Activated gamma-delta T cell treated with anti-CD3 and anti-CD28 coated beads, Interleukin-2, amount 50 U/mL, for 16 hours (primary cell): ENCODE measurements at places on chromosomes 2 and 18.

- no peak for DNase-seq
These were observed 217.6 kb downstream of the BABAM2 start for GRCh38 chr2:28108143-28108542.

- DNase-seq: no peak
These were observed 45.3 kb upstream of the SERPINE2 start for GRCh38 chr2:224084266-224084892.

GRCh38 chr2:44687686-44688455 is 253.6 kb upstream of the SIX3 start:
- DNase-seq: no peak

DNA sequence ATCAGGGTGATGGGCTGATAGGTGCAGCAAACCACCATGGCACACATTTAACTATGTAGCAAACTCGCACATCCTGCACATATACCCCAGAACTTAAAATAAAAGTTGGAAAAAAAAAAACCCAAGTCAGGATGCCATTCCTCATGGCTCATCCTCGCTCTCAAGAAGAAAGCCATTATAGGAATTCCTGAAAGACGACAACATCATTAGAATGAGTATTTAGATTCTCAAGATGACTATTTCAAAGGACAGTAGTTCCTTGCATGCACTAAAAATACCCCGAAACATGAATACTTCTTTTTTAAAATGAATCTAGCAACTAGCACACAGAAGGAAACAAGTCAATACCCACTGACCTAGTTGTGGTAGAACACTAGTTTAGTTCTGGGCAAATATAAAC is 285.8 kb upstream of the REV1 start:
- no peak for DNase-seq

DNA sequence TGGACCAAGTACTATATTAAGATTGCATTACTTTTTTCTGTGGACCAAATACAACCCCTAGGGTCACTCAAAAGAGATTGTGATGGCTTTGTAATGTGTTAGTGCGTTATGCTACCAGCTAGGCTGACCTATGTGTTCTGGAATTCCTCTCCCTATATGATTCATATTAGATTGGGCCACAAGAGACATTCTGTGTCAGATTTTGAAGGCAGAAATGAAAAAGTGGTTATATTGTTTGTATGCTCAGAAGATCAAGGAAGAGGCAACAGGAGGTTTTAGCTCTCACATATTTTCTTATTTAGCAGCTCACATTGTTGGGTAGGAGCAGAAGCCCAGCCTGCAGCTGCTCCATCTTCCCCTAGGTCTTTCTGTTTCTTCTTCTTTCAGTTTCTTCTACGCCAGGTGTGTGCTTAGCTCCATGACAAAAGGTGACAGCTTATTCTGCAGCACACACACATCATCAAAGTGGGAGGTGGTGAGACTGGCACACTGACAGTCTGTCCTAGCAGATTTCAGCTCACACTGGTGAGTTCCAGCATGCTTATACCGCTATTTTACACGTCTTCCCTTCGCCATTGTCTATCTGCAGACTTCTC is 156.8 kb upstream of the UBE2E3 start:
- no peak for DNase-seq
